Right renal pelvis (tissue), 4 donors: ENCODE measurements at places on chromosomes 3 and 15. TPM values are rescaled to one million over a fixed set of nuclear protein-coding genes. Genes with fewer than 3 reads are reported as not detected.

The IGSF10 gene
- polyA plus RNA-seq: 2.7 TPM

The ATP2B2 gene
- 0.51 TPM for polyA plus RNA-seq

GRCh38 chr3:176696816-176697215 is 500.5 kb downstream of the TBL1XR1 start:
- DNase-seq: no peak

The SCG3 gene
- 0.17 TPM for polyA plus RNA-seq

The ADAMTS17 gene
- 1.9 TPM for polyA plus RNA-seq

The ALDH1L1 gene
- 57.0 TPM for polyA plus RNA-seq

- no peak for DNase-seq
These were observed 1.5 kb downstream of the LMLN start for GRCh38 chr3:197961582-197961945.

- DNase-seq: no peak
These were observed 106.3 kb upstream of the BFSP2 start for GRCh38 chr3:133293397-133294110.

- DNase-seq: no peak
These were observed 148 bp downstream of the RBMS3 start for GRCh38 chr3:29281094-29281343.

- DNase-seq: no peak
These were observed 37.6 kb upstream of the FBN1 start for GRCh38 chr15:48682942-48683651.

DNA sequence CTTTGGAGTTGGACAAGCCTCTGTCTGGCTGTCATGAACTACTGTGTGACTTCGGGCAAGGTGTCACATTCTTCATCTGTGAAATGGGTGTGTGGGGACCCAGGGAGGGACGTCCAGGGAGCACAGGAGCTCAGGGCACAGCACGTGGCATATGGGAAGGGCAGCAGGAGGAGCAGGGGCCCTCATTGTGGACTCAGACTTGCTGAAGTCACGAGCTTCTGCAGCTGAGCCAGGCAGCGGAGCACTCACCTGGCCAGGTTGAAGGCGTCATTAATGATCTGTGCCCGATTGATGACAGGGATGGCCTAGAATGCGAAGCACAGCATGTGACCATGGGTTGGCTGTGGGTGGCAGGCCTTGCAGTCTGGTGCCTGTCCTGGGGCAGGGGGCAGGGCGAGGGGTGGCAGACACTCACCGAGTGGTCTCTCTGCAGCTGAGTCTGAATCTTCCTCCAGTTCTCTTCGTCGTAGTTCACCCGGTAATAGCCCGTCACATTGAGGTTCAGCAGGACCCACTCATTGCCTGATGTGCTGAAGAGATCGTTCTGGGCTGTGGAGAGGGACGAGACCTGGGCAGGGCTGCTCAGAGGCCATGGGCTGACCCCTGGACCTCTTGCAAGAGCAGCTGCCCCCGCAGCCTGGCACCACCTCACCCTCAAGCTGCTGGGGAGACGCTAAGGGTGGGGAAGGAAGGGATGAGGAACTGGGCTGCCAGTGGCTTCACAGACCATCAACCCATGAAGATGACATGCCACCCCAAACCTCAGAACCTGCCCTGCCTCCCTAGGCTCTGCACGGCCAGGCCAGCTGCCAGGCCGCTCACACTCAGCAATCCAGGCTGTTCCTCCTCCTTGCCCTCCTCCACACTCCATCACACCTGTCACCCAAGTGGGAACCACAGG is 15.4 kb downstream of the ANPEP start:
- DNase-seq: no peak

- DNase-seq: no peak
These were observed 2.0 kb downstream of the CCR5 start for GRCh38 chr3:46372492-46373359.

DNA sequence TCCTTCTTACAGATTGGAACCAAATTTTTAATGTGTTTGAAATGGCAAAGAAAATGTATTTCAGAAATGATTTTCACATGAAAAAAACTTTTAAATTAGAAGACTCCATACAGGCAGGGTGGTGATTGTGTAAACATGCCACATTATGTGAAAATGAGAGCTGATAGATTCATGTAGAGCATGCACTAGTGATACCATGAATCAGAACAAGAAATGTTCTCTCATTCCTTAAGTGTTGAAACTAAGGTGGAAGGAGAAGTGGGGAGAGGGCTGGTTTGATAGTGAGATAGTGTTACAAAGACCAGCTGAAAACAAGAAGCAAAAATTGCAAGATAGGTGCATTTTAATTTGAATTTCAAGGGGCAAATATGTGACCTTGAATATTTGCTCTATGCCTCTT is 100.3 kb downstream of the CCNL1 start:
- DNase-seq: no peak

- no peak for DNase-seq
These were observed 50.2 kb downstream of the PDHB start for GRCh38 chr3:58383476-58383875.

DNA sequence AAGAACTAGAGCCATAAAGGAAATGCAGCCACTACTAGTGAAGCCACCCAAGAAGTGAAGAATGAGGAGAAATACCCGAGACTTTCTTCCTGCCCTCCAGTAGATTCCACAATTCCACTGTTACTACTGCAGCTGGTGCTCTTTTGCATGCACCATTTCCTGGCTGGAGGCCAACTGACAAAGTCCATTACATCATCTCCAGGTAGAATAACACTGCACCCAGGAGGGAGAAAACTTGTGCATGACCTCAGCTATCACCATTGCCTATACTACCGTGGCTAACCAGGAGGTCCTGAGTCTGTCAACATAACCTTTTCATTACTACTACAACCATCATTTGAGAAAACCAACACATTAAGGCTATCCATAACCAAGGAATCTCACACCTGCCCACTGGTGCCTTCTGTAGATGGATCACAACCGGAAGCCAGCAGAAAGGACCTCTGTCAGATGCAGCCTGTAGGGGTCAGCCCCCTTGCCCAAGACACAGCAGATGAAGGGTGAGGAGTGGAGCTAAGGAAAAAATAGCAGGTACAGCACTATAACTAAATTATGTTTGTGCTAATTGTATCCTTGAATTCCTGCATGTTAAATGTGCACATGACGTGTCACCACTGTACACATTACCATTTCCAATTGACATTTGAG is 200.8 kb upstream of the C2CD4B start:
- no peak for DNase-seq

- no peak for DNase-seq
These were observed 7.6 kb downstream of the NIPA1 start for GRCh38 chr15:22794063-22794462.

DNA sequence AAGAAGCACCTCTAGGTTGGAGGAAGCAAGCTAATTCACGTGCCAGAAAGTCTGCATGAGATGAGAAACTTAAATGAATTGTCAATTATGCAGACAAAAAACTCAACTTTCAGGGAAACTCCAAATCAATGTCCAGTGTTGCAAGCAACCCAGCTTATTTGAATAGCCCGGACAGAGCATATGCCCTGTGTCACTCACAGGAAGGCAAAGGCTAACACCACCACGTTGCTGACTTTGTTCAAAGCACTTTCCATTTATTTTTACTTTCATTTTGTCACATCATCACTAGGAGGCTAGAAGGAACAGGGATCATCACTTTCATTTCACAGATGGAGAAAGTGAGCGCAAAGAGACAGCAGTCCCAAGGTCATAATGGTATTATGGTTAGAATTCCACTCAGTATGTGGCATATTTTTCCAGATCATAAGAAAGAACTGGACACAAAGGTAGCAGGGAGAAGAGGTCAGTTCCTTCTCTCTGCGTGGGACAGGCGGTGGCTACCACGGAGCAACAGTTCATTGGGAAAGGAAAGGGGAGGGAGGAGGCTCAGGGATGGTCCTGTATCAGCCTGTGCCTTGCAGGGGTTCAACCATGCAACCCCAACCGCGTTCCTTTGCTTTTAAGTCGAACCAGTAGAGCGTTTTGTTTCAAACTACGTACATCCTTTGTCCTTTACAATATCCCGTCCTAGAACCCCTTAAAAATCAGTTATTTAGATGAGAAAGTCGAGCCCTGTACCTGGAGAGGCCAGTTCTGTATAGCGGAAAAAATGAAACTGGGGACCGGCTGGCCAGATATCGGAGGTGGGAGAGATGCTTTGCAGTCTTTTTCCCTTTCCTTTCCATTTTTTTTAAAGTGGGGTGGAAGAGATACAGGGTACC is 1.1 kb downstream of the HEG1 start:
- DNase-seq: no peak

GRCh38 chr3:191470545-191470944 is 9.6 kb downstream of the PYDC2 start:
- DNase-seq: no peak

DNA sequence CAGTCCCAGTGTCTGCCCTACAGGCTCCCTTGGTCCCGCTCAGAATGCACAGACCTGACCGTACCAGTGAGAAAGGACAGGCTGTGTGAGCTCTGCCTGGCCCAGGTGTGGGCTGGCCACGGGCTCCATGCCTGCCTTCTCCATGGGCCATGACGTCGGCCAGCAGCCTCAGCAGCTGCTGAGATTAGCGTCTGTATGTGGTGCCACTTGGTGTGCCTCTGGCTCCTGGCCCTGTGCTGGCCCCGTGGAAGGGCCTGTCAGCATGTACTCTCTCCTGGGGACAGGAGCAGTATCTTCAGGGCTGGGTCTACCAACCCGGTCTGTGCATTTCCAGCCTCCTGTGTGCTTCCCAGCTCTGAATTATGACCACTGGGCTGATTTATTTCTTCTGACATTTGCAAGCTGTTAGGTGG is 25.7 kb downstream of the KLF13 start:
- no peak for DNase-seq

- no peak for DNase-seq
These were observed 105.5 kb upstream of the MRPL3 start for GRCh38 chr3:131608296-131608695.

- no peak for DNase-seq
These were observed 145.7 kb upstream of the NPHP3 start for GRCh38 chr3:132867956-132868355.

- DNase-seq: no peak
These were observed 48.7 kb downstream of the SLC49A4 start for GRCh38 chr3:122843604-122844003.

The XCR1 gene
- 0.17 TPM for polyA plus RNA-seq
